Right hindlimb (tissue), 1 donor: ENCODE measurements at places on chromosomes 1 and 21.

DNA sequence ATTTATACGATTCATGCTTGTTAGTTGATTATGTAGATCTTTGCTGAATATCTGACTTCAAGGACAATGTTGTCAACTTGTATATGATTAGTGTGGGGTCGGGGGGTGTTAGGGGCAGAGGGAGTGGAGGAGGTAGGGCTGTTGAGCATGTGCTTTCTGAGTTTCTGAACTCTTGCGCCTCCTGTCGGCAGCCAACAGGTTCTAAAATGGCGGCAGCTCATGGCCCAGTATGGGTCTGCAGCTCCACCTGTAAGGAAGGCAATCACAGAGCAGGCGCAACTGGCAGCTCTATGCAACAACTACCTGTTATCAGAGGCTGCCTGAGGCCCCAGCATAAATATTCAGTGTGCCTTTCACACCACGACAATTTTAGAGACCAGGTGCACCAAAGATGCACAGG is 205.8 kb upstream of the PLXNA2 start:
- no peak for DNase-seq

DNA sequence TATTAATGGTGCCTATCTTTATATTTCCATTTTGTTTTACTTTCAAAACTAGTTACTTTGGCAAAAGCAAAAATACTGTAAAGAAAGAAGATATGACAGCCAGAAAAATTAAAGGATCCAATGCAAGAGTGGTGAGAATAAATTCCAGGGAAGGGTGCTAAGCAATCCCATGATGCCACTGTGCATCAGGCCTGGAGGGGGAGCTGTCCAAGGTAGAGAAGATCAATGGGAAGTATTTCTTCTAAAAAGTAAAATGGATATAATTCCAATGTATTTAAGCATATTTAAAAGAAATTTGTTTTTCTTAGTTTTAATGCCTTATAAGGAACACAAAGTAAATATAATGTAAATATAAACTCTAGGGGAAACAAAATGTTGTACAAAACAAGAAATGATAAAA is 1382.2 kb upstream of the B3GALT2 start:
- DNase-seq = no peak

- no peak for DNase-seq
Observed at GRCh38 chr1:52916241-52916975, 5.1 kb downstream of the ECHDC2 start.

DNA sequence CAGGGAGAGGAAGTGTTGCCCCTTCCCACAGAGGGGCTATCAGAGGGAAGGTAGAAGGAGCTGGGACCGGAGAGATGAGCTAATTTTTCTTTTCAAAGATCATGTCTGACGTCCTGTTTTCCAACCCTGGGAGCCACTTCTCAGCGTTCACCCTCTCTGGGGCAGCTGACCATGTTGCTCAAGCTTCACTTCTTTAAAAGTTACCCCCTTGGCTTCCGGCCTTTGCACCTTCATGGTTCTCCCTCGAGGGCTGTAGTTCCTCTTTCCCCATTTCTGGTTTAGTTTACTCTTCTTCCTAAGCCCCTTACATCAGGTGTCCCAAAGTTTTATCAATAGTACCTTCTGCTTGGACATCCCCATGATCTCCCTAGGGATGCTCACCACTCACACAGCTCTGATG is 23.8 kb upstream of the CSF1 start:
- no peak for DNase-seq

DNA sequence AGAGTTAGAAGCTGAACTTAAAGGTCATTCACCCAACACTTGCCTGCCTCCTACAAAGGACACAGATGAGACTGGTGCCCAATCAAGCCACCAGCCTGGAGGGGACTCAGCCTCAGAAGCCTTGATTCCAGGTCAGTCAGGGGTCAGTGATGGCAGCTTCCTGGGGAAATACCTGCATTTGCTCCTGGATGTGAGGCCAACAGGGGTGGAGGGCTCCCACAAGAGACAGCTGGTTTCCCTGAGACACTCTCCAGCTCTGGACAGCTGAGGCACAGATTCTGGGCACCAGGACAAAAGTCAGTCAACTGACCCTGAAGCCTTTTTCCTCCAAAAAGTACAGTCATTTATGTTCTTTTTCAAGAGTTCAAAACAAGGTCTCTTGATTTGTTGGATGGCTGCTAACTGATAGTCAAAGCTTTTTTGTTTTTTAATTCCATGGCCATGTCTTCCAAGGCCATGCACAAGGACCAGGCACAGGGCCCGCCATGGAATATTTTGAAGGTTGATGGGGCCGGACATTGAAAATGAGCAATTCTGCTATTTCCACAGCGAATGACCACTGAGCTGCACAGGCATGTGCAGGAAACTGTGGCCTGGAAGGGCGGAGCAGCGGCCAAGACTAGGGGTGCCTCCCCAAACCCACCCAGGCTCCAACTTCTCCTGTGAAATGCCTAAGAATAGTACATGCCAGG is 1.8 kb downstream of the C2CD2 start:
- DNase-seq = no peak

DNA sequence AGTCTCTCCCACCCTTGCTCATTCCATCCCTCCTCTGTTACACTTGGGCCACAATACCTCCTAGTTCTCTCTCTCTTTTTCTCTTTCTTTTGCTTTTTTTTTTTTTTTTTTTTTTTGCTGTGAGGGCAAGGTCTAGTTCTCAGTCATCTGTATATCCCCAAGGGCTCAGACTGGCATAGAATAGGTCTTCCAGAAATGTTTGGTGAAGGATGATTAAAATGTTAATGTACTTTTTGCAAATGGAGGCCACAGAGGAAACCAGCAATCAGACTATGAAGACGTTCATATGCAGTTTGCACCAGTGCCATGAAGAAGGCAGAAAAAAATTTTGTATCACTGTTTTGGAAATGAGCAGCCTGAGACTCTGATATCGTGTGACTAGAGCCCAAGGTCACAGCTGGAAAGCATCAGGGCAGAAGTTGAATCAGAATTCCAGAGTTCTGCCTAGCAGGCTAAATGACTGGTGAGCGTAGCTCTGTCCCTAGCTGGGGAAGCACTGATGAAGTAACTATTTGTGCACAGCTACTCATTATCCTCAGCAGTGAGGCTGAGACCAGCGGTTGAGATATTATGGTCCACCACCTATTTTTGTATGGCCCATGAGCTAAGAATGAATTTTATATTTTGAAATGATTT is 186.5 kb downstream of the TGFBR3 start:
- peak; percentile 45 for DNase-seq

GRCh38 chr1:53899708-53900107 is 5.7 kb downstream of the DIO1 start:
- no peak for DNase-seq

DNA sequence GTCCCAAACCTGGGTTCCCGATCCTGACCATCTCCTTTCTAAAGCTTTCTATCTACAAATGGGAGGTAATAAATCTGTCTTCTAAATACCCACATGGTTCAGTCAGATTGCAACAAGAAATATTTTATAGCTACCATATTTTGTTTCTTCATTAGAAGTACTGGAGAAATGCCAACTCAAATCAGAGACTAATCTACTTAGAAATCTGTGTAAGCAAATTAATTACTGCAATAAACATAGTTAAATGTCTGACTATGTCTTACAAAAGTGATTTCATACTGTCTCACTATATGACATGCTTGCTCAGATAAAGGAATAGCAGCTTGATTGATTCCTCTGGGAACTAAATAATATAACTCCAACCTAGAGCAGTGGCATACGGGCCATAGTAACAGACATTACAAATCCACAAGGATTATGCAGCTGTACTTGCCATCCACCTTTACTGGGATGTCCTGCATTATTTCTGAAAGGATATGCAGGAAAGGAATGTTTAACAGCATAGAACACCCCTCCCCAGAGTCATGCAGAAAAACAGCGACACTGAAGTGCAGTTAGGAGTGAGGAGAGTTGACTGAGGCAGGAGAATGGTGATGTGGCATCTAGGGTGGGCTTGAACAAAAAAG is 80.3 kb downstream of the PCNX2 start:
- no peak for DNase-seq

GRCh38 chr1:199081739-199082138 is 442.9 kb downstream of the PTPRC start:
- no peak for DNase-seq

GRCh38 chr1:5979536-5980313 is 12.5 kb downstream of the NPHP4 start:
- DNase-seq = no peak

GRCh38 chr1:116002781-116003420 is 26.6 kb downstream of the SLC22A15 start:
- no peak for DNase-seq

DNA sequence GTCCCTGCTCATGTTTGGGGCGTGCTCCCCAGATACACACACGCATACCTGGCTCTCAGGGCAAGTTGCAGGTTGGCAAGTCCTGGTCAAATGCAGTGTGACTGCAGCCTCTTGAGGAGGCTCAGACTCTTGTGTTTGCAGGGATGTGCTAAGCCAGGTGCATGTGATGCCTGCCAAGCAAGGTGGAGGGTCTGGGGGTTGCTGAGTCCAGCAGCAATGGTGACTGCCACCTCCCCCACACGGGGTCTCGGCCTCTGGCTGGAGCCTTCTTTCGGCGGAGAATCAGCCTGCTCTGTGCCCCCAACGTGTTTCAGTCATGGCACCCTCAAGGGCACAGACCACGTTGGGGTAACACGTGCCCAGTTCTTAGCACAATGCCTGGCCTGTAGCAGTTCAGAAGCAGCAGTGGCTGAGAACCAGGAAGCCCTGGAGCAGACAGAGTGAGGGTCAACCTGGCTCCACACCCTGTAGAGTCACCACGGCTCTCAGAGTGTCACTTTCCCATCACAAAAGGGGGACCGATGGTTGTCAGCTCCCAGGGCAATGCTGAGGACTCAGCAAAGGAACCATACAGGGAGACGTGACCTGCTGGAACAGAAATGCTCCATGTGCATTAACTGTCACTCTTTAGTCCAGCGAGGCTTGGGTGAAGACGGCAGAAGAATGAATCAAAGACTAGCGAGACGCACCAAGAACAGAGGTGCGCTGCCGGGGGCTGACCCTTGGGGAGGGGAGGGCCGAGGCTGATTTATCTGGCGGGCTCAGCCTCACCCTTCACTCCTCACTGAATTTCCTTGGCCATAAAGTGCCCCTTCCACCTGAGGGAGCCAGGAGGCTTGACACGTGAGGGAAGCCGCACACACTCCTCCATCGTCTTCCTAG is 109.0 kb downstream of the PGBD5 start:
- no peak for DNase-seq

DNA sequence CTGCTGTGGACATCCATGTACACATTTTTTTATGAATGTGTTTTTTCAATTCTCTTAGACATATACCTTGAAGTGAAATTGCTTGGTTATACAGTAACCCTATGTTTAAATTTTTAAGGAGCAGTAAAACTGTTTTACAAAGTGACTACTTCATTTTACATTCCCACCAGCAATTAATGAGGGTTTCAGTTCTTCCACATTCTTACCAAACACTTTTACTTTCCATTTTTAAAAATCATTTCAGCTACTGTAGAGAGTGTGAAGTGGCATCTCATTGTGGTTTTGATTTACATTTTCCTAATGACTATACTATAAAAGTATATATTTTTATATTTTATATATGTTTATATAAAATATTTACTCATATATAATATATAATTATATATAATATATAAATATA is 1221.5 kb downstream of the PLA2G4A start:
- DNase-seq = no peak

DNA sequence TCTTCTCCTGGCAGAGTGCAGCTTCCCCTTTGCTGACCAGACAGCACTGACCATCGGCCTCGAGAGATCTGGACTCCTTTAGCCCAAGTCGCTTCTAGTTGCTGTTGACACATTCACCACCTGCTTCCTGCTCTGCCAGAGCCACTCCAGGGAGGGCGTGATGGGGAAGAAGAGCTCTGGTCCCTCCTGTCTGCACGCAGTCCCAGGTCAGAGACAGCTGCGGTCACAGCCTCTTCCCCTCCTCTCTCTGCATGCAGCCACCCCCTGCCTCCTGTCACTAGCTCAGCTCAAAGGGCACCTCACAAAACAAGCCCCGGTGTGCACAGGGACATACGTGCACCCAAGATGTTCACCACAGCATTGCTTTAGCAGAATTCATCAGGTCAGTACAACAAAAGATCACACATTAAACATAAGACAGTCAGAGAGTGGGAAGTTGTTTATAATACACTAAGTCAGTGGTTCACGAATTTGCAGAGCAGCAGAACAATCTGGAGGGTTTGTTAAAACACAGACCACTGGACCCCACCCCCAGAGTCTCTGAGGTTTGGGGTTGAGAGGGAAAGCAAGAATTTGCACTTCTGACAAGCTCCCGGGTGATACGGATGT is 132.9 kb downstream of the SYF2 start:
- no peak for DNase-seq

DNA sequence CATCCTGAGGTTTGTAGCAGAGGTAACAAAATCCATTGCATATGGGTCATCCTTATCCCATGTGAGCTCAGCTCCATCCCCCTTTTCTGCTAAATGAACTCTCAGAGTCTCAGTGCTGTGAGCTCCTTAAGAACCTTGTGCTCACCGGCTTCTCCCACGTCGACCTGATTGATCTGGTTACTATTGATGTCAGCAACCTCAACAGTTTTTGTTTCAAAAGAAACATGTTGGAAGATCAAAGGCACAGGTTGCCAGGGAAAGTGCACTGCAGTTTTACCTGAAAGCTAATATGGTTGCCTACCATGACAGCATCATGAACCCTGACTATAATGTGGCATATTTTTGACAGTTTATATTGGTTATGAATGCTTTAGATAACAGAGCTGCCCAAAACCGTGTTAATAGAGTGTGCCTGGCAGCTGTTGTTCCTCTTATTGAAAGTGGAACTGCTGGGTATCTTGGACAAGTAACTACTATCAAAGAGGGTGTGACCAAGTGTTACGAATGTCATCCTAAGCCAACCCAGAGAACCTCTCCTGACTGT is 131.4 kb downstream of the HS2ST1 start:
- DNase-seq = no peak

- DNase-seq = no peak
Observed at GRCh38 chr1:221394011-221394544, 347.8 kb downstream of the DUSP10 start.

DNA sequence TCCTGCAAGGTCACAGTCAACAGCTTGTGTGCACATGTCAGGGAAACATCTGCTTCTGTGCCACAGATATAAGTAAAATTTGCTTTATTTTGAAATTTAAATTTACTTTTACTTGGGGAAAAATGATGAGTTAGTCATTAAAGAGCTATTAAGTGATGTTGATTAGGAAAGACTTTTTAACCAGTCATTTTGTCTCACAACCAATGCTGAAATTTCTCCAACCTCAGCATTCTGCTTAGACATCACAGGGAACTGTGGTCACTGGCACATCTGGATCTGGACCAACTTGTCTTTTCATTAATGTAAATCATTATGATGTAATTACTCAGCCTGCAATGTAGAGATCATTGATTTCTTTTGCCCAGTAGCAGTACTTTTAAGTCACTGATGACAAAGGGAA is 301.0 kb downstream of the TTLL7 start:
- DNase-seq = no peak

- no peak for DNase-seq
Observed at GRCh38 chr1:234348964-234349363, 24.3 kb upstream of the COA6 start.

GRCh38 chr1:97254731-97255463 is 533.3 kb downstream of the PTBP2 start:
- DNase-seq = no peak
